ENCODE measurements at places on chromosomes 5 and 9.

GRCh38 chr9:78713614-78714405 lies 416.9 kb downstream of the PSAT1 start:
- DNase-seq = peak; percentile 11

DNA sequence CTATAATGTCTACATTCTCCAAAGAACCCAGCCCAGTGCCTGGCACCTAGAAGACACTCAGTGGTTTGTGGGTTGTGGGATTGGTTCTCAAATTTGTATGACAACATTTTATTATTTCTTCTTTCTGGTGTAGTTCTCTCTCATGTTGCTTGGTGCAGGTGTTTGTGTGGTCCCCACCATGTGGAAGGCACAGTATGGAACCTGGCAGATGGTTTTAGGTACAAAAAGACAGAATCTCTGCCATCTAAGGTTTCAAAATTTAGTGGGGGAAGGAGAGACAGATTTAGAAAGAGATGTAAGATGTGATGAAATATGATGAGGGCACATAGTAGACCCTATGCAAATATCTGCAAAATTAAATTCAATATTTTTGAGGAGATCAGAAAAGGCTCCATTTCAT lies 323.8 kb downstream of the CDK5RAP2 start:
- DNase-seq = no peak

DNA sequence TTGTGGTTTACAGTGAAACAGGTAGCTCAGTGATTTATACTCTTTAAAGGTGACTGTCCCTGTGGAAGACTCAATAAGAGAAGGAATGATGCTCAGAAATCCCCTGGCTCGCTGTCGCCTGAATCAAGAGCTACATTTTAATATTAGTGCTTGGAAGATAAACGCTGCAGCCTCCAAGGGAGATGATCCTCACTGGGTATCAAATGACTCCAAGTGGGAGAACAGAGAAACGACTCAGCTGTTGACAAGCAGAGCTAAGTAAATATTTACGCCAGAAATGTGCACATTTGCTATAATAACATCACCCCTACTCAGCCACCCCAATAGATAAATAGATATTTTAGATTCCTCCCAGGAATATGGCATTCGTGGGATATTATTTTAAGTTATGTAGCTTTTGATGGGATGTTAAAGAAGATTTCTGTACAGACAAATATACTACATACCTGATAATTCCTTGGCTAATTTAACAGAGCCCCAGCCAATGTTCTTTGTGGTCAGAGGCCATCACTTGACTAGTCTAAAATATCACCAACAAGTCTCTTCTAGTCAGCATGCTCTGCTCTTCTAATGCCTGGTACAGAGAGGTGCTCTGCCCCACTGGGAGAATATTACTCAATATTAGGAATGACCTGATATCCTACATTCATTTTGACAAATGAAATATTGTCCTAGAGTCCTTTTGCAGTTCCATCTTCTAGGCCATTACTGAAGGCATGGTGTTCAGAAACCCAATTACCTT lies 18.3 kb upstream of the CCDC192 start:
- no peak for DNase-seq

DNA sequence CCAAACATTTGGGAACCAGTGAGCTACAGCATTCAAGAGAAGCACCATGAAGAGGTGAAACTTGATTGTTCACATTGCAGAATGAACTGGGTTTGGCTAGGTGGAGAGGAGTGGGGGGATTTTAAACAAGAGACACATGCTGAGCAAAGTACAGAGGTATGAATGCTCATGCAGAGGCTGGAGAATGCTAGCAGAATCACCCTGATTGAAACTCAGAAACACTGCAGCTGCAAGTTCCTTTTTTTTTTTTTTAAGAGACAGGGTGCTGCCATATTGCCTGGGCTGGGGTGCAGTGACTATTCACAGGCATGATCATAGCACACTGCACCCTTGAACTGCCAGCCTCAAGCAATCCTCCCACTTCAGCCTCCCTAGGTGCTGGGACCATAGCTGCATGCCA lies 35.1 kb downstream of the DENND1A start:
- DNase-seq = no peak

DNA sequence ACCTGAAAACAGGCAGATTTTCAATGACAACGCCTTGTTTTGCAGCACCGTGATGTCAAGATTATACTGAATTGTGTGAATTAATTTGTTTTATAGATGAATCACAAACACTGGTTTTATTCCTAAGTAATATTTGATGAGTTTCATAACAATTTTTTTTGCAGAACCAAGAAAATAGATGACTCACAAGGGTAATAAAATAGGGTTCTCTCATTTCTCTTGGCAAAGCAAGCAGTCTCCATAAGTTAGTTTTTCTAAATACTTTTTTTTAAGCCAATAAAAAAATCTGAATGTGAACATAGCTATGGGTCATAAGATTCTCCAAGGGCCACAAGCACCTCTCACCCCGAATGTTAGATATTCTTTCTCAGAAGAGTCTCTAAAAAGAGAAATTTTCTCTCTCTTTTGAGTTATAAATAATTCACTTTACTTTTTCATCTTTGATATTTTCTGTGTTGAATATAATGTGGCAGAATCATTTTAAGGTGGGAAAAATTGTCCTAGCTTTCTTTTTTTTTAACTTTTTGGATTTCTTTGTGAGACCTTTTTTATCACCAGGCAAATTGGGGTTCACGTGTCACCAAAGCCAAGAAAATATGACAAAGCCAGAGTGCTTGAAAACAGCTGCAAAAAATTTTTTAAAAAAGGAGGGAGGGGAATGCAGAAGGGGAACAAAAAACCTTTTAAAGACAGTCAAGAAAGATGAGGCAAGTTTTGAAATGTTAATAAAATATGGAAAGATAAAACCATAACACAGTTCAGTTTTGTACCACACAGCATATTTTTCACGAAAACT lies 174.6 kb upstream of the DAPK1 start:
- DNase-seq = peak; percentile 3

- DNase-seq = peak; percentile 32
Observed at GRCh38 chr5:18314192-18314778, 680.0 kb downstream of the TAF11L14 start.

DNA sequence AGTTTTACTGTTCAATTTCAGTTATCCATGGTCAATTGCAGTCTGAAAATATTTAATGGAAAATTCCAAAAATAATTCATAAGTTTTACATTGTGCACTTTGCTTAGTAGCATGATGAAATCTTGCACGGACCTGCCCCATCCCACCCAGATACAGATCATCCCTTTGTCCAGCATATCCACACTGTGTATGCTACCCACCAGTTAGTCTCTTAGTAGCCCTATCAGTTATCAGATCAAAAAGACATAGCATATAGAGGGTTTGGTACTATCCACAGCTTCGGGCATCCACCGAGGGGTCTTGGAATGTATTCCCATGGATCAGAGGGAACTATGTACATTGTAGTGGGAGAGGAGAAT lies 97.7 kb downstream of the SLC44A1 start:
- DNase-seq = no peak

DNA sequence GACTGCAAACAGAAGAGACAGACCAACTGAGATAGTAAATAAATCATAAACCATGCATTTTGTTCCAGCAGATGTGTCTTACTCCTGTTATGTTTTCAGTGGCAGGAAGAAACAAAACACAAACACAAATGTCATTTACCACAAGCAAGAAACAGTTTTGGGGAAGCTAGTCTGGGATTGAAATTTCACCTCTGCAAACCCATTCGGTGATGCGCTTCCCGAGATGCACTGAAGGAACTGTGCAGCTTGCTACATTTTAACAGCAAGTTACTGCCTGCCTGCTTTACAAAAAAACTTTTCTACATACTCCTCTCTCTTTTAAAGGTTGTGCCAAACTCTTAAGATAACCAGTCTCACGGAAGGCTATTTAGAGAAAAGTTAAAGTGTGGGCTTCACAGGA lies 3.2 kb downstream of the MACROH2A1 start:
- no peak for DNase-seq

DNA sequence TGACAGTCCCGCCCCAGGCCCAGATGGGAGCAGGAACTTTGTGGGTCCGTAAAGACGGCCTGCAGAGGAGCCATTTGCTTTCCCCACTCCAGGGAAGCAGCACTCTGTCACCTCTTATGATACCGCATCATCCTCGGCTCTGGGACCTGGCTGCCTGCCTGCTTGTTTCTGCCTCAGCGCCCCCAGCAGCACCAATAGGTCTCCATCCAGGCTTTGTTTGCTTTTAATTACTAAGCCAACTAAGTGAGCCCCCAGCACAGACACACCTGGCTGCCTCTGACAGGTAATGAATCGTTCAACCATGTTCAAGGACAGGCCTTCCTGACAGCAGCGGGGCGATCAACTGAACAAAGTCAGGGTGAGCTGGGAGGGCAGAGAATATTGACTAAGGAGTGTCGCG lies 141.4 kb downstream of the C5orf15 start:
- DNase-seq = no peak

DNA sequence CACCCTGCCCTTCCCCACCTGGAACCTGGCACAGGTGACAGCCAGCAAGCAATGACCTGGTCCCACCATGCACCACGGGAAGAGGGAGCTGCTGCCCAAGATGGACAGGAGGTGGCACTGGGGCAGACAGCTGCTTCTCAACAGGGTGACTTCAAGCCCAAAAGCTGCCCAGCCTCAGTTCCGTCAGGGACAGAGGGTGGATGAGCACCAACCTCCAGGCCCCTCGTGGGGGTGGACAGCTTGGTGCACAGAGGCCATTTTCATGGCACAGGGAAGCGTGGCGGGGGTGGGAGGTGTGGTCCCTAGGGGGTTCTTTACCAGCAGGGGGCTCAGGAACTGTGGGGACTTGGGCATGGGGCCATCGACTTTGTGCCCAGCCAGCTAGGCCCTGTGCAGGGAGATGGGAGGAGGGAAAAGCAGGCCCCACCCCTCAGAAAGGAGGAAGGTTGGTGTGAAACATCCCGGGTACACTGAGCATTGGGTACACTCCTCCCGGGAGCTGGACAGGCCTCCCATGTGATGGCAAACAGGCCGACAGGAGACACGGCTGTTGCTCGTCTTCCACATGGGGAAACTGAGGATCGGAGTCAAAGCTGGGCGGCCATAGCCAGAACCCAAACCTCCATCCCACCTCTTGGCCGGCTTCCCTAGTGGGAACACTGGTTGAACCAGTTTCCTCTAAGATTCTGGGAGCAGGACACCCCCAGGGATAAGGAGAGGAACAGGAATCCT lies 1.9 kb downstream of the CEL start:
- DNase-seq = no peak

DNA sequence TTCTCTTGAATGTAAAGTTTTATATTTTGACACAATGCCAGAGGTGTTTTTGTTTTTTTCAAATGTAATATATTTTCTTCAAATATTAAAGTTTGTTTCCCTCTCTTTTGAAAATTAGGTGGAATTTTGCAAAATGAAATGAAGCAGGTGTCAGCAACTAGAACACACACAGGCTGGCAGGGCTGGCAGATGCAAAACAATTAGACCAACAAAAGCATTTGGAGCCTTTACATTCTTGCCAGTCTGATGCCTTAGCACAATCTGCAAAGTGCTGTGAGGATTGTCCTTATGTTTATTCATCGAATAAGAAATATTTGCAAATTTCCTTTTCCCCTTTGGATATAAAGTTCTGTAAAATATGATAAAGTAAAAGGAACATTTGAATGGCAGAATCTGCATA lies 1063.9 kb downstream of the CDH9 start:
- DNase-seq = no peak

DNA sequence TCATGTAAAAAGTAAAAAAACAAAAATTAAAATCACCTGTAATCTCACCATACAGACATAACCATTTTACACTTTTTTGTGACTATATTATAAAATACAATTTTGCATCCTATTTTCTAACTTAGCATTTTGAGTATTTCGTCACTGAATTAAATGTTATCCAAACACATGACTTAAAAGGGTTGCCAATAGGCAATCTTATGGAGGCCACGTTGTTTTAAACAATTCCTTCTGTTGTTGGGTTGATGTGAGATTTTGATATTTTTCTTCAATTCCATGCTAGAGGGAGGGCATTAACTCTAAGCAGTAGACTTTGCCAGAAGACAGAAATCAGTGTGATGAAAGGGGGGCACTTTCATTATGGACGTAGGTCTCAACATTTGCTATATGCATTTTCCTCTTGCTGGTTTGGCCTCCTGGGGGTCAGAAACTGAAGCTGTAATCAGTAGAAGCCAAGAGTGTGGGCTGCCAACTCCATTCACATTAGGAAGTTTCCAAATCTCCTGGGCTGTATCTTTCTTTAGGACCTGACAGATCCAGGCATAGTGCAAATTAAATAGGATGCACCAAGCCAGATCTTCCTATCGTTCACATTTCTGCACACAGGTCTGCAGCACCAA lies 614.2 kb upstream of the CLINT1 start:
- no peak for DNase-seq

DNA sequence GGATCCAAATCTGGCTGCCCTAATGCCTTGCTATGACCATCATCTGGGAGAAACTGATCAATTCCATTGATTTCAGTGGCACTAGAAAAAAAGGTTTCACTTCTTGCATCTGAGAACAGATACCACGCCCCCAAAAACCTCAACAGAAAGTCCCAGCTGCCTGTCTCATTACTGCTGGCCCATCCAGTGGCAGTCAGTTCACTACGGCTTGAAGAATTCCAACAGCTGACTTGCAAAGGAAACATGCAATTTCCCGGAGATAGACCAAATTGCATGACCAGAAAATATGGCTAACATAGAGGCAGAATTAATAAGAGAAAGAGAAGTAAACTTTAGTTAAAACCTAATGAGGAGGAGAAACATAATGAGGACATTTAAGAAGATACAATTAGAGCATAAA lies 48.6 kb downstream of the UGCG start:
- DNase-seq = peak; percentile 60

GRCh38 chr5:150508277-150508640 lies 328 bp downstream of the NDST1 start:
- no peak for DNase-seq

DNA sequence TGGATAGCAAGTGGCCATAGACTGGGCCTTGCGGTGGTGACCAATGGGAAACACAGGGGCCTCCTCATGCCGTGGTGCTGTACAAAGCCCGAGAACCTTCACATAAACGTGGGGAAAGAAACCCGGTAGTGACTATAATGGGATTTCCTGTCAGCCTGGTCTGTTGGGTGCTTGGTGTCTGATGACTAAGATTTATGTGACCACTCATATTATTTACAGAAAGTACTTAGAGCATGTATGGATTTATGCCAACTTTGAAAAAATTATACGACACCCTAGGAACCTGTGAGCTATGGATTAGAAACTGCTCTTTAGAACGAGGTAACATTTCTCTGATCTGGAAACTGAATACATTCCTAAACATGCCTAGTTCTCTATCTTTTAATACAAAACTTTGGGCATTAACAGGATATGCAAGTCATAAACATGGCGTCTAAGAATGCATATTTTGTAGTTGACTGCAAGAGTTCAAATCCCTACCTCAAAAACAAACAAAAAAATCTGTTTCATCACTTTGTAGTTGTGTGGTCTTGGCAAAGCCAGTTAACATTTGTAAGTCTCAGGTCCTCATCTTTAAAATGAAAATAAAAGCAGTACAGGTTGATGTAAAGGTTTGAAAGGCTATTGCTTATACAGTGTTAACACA lies 85.4 kb downstream of the TMEM167A start:
- peak; percentile 40 for DNase-seq

GRCh38 chr5:96320797-96321196 lies 112.3 kb downstream of the PCSK1 start:
- DNase-seq = no peak

GRCh38 chr5:158276692-158277091 lies 417.7 kb upstream of the CLINT1 start:
- no peak for DNase-seq
